ENCODE measurements at places on chromosomes 16 and 17. TPM values are rescaled to one million over a fixed set of nuclear protein-coding genes. Genes with fewer than 3 reads are reported as not detected.

Gene CEP20
- total RNA-seq, result 44.0 TPM

Gene TPSAB1
- not detected for total RNA-seq

DNA sequence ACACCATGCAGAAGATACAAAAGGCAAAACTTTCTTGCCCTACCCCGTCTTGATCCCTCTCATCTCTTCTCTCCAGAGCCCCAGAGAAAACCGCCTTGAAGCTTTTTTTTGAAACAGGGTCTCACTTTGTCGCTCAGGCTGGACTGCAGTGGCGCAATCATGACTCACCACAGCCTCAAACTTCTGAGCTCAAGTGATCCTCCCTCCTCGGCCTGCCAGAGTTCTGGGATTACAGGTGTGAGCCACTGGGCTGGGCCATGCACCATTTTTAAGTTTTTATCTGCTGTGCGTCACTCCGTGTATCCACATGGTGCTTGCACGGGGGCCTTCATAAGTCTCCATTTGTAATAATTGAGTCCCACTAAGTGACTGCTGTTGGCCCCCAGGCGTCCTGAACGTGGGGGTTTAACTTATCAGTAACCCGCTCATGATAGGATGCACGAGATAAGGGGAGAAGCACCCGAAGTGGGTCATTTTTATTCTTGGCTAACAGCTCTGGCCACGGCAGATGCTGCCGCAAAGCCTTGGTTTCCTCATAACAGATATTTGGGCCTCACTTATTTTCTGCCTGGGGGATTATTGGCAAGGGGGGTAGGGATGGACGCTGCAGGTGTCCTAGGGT lies 8.6 kb downstream of the DNAH17 start:
- DNase-seq, result peak; percentile 30

DNA sequence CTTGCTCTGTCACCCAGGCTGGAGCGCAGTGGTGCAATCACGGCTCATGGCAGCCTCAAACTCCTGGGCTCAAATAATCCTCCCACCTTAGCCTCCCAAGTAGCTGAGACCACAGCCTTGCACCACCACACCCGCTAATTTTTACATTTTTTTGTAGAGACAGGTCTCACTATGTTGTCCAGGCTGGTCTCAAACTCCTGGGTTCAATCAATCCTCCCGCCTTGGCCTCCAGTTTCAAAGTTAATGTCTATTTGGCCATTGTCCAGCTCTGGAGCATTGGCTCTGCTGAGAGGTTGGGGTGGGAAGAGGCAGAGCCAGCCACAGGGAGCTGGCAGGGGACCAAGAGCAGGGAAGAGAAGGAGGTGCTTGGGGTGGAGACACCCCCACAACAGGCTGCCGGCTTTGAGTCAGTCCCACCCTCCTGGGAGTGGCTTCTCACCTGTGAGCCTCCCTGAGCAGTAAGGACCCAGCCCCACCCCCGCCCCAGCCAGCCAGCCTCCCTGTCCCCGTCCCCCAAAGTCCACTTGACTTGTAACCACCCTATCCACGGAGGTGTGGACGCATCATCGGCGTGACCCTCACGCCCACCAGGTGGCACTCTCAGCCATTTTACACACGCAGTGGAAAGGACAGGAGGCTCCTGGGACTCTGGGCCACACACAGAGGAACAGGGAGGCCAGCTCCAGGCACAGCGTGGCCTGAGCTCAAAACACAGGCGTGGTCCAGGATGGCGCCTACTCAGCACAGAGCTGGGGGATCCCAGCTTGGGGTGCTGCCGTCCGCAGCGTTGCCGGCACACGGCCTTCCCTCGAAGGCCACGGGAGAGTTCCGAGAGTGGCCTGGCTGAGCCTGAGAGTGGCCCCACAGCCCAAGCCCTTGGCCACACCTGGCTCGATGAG lies 22.8 kb upstream of the PVALEF start:
- DNase-seq, result peak; percentile 81

DNA sequence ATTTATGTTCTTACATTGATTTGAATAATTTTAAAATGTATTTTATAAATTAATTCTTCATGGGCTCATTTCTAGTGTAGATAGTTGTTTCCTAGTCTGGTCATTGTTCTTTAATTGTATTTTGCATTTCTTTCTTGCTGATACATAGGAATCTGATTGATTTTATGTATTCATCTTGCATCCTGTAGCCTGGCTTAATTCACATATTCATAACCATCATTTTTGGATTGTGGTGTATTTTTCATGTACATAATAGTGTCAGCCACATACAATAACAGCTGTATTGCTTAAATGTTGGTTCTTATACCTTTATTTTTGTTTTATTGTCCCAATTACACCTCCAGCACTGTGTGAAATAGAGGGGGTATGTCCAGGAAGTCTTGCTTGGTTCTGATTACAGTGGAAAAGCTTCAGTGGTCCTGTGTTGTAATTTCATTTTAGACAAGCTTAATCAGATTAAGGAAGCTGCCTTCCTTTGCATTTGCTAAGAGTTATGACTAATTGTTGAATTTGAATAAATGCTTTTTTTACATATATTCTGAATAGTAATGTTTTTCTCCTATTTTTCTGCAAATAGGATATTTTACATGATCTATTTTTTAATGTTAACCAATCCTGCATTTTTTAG lies 103.7 kb downstream of the USP22 start:
- DNase-seq, result no peak

GRCh38 chr17:44004761-44005526 lies 522 bp downstream of the NAGS start:
- DNase-seq, result peak; percentile 32

- peak; percentile 63 for DNase-seq
Measured at GRCh38 chr17:72430611-72431432, 310.0 kb downstream of the SOX9 start.

- no peak for DNase-seq
Measured at GRCh38 chr16:3792472-3793012, 75.2 kb upstream of the TRAP1 start.
